Activated CD8-positive, alpha-beta T cell treated with anti-CD3 and anti-CD28 coated beads, Interleukin-2, amount 10 ng/mL, durations not matched to agents 7 days and 5 days (primary cell): ENCODE measurements at places on chromosomes 3 and 15.

DNA sequence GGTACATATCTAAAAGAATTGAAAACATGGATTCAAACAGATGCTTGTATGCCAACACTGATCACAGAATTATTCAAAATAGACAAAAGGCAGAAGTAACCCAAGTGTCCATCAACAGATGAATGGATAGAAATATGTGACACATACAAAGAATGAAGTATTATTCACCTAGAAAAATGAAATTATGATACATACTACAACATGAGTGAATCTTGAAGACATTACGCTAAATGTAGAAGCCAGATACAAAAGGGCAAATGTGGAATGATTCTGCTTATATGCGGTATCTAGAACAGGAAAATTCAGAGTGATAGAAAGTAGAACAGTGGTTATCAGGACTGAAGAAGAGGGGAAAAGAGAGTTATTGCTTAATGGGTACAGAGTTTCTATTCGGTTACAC lies 26.2 kb upstream of the SLC12A8 start:
- DNase-seq = no peak
- H3K27me3 ChIP-seq = no peaks in the 10 kb centered on the region
- H3K27ac ChIP-seq = no peak overlapping the region

DNA sequence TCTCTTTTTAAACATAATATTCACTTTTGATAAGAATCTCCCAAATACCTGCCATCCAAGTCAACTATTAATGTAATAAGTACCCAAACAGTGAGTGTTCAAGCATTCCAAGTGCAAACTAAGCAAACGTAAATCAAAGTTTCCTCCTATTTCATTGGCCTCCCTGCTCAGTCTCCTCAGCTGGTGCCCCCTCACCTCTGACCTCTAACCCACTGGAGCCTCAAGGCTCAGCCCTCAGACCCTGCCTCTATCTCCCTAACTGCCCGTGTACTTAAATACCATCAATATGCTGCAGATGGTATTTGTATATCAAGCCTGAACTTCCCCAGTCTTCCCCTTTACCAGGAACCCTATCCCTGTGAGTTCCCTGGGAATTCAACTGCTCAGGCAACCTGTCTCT lies 31.8 kb downstream of the CHSY1 start:
- H3K36me3 ChIP-seq = peaks cover 54% of the 10 kb centered on the region
- H3K4me1 ChIP-seq = peaks cover 60% of the 10 kb centered on the region
- DNase-seq = no peak
- H3K27me3 ChIP-seq = no peaks in the 10 kb centered on the region
- H3K27ac ChIP-seq = peak overlapping the region; percentile 53

DNA sequence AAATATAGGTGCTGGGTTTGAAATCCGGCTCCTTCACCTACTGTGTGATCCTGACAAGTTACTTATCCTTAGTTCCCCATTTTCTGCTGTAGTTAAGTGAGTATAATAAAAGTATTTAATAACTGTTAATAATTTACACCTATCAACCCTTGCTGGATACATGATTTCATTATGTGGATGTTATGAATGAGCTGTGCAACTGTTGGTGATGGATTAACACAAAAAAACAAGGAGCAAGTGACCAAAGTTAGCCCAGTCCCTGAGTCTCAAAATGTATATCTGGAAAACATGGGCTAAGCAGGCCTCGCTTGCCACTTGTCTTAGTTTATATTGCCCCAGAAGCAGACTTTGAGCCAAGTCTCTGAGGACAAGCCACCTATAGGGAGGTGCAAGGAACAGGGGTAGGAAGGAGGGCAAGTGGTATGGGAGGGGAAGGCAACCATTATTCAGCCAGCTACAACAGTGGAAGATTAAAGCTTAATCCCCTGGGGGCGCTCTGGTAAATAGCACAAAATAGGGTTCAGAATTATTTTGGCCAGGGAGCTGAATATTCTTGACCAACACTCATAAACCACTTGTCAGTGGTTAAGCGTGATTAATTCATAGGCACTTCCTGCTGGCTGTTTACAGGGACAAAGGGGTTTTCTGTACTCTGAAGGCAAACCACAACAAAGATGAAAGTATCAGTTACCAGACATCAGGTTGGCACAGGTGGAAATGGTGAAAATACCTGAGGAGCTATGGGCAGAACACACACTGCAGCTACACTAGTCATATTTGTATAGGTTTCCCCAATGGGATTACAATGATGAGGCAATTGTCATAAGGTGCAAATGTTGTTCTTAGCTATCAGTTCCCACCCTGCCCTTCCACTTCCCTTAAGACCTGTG lies 76.2 kb downstream of the TRIM42 start:
- H3K4me1 ChIP-seq = peaks cover 33% of the 10 kb centered on the region
- no peaks in the 10 kb centered on the region for H3K36me3 ChIP-seq
- H3K4me3 ChIP-seq = no peak overlapping the region

- no peaks in the 10 kb centered on the region for H3K4me1 ChIP-seq
- no peak for DNase-seq
- no peaks in the 10 kb centered on the region for H3K27me3 ChIP-seq
- H3K36me3 ChIP-seq = no peaks in the 10 kb centered on the region
- no peak overlapping the region for H3K4me3 ChIP-seq
- H3K27ac ChIP-seq = no peak overlapping the region
These were observed 31.8 kb upstream of the RYR3 start for GRCh38 chr15:33278816-33279612.

- H3K4me1 ChIP-seq = peaks cover 27% of the 10 kb centered on the region
- peak overlapping the region; percentile 86 for H3K27ac ChIP-seq
- DNase-seq = peak; percentile 71
- no peaks in the 10 kb centered on the region for H3K27me3 ChIP-seq
- H3K4me3 ChIP-seq = peak overlapping the region; percentile 89
These were observed 27.4 kb upstream of the HDAC11 start for GRCh38 chr3:13452490-13453335.

DNA sequence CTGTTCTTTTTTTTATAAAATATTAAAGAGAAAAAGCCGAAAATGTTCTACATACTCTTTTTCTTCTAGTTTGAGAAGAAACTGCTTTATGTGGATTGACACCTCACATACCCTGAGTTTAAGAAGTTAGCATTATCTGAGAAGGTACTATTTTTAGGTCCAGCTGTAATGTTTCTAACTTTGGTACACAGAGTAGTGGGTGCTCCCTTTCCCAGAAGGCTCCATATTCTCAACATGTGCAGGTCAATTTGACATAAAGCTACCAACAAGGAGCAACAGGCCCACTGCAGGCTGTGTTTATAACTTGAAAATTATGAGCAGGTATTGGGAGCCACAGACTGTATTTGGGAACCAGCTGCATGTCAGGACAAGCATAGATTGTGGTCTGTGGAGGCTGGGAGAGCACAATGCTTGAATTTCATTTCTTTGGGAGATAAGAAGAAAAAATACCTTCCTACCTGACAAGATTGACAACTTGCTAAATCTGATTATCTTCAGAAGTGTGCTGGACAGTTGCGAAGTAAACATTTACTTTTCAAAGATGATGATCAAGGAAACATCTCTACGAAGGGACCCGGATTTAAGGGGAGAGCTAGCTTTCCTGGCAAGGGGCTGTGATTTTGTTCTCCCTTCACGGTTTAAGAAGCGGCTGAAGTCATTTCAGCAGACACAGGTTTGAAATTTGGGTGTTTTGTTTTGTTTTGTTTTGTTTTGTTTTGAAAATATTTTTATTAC lies 57.2 kb downstream of the PPP2R3A start:
- no peak overlapping the region for H3K27ac ChIP-seq
- no peak overlapping the region for H3K4me3 ChIP-seq
- H3K36me3 ChIP-seq = no peaks in the 10 kb centered on the region
- peaks cover 21% of the 10 kb centered on the region for H3K27me3 ChIP-seq
- no peak for DNase-seq

GRCh38 chr15:100515758-100516157 lies 13.0 kb downstream of the CERS3 start:
- no peaks in the 10 kb centered on the region for H3K36me3 ChIP-seq
- H3K4me1 ChIP-seq = peaks cover 15% of the 10 kb centered on the region
- peaks cover 3% of the 10 kb centered on the region for H3K27me3 ChIP-seq
- H3K4me3 ChIP-seq = no peak overlapping the region
- no peak for DNase-seq

DNA sequence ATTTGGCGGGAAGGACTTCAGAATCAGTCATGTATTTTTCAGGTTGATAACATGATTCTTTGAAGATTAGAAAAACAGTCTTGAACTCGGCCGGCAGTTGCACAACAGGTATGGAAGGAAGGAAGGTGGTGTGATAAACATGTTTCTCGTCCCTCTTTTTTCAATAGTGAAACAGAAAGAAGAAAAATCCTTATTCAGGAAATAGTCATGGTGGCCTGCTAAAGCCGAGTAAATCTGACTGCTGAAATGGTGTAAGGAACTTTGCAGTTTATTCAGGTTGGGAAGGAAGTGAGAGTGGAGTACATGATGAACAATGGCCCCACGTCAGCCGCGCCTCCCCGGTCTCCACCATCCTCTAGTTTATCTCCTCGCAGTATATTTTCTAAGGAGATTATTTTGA lies 6.7 kb downstream of the RASGRP1 start:
- peaks cover 96% of the 10 kb centered on the region for H3K36me3 ChIP-seq
- H3K4me1 ChIP-seq = peaks cover 92% of the 10 kb centered on the region
- DNase-seq = no peak
- H3K4me3 ChIP-seq = peak overlapping the region; percentile 94

- no peak for DNase-seq
- peak overlapping the region; percentile 39 for H3K27ac ChIP-seq
- H3K4me1 ChIP-seq = peaks cover 3% of the 10 kb centered on the region
- no peaks in the 10 kb centered on the region for H3K27me3 ChIP-seq
- H3K36me3 ChIP-seq = peaks cover 75% of the 10 kb centered on the region
These were observed 17.9 kb downstream of the TFRC start for GRCh38 chr3:196063971-196064370.

DNA sequence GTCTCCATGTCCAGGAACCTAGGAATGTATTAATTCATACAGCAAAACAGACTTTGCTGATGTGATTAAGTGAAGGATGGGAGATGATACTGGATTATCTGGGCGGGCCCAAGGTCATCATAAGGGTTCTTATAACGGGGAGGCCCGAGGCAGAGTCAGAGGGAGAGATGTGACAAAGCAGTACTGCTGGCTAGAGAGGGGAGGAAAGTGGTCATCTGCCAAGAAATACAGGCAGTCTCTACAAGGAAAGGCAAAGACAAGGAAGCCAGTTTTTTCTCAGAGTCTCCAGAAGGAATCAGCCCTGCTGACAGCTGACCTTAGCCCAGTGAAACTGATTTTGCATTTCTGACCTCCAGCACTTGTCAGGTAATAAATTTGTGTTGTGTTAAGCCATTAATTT lies 66.2 kb upstream of the CORO2B start:
- peaks cover 31% of the 10 kb centered on the region for H3K27me3 ChIP-seq
- H3K27ac ChIP-seq = no peak overlapping the region
- DNase-seq = no peak
- H3K36me3 ChIP-seq = no peaks in the 10 kb centered on the region
- H3K4me3 ChIP-seq = no peak overlapping the region
- no peaks in the 10 kb centered on the region for H3K4me1 ChIP-seq
